ENCODE measurements at places on chromosomes 5 and 9. TPM values are rescaled to one million over a fixed set of nuclear protein-coding genes. Genes with fewer than 3 reads are reported as not detected.
A peak's percentile ranks its signal among the peaks of the same experiment; 100 is the strongest.

DNA sequence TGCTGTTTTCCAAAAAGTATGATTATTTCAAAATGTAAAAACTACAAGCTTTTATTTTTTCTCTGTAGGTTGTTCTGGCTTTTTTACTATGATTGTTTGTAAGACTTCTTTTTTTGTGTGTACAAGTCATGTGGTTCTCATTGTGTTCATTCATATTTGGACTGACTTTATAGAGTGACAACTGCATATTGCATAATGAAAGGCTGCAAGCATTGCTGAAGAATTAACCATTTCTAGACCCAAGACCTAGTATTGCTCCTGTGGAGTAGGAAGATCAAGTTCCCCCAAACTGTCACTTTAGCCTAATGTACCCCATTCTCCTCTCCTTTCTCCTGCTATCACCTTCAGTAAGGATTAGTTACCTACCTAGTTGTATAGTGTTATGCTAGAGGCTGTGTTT is 10.0 kb downstream of the MAP1B start:
- DNase-seq, result no peak
- H3K27me3 ChIP-seq, result no peaks in the 10 kb centered on the region
- H3K4me3 ChIP-seq, result no peak overlapping the region
- H3K4me1 ChIP-seq, result peaks cover 4% of the 10 kb centered on the region
- H3K27ac ChIP-seq, result no peak overlapping the region

- no peaks in the 10 kb centered on the region for H3K27me3 ChIP-seq
- no peaks in the 10 kb centered on the region for H3K4me1 ChIP-seq
- no peak overlapping the region for H3K27ac ChIP-seq
- DNase-seq, result peak; percentile 30
- H3K4me3 ChIP-seq, result no peak overlapping the region
Measured at GRCh38 chr5:122515709-122516431, 203.8 kb downstream of the SNCAIP start.

GRCh38 chr9:61666849-61667371 is 477.1 kb downstream of the SPATA31A7 start:
- no peak for DNase-seq
- no peaks in the 10 kb centered on the region for H3K27me3 ChIP-seq
- no peaks in the 10 kb centered on the region for H3K4me1 ChIP-seq
- no peak overlapping the region for H3K27ac ChIP-seq
- H3K4me3 ChIP-seq, result no peak overlapping the region

DNA sequence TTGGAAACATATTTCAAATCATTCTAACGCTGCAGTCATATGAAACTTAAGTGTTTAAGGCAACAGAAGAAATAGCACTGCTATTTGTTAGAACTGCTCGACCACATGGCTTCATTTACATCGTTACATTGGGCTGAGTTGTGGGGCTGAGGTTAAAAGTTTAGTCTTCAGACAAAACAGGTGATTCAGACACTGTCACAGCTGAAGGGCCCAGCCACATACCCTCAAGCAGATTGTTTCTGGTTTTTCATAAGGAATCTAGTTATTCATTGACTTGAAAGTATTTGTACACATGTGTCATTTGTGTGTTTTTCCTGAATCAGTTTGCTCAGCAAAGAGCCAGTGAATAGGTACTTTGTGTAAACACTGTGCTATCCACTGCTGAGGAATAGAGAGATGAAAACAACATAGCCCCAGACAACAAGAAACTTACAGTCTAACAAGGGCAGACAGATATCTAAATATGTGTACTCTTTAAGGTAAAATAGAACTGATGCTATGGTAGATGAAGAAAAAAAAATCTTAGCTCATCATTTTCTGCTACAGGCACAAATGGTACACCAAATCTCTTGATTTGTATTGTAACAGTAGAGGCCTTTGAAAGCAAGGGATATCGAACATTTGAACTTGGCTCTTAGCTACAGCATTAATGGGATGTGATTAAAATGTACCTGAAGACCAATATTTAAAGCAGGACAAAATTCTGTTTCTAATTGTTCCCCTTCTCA is 357.6 kb upstream of the RPS23 start:
- no peaks in the 10 kb centered on the region for H3K36me3 ChIP-seq
- no peak for DNase-seq
- H3K4me1 ChIP-seq, result peaks cover 1% of the 10 kb centered on the region
- no peaks in the 10 kb centered on the region for H3K27me3 ChIP-seq
- no peak overlapping the region for H3K4me3 ChIP-seq

DNA sequence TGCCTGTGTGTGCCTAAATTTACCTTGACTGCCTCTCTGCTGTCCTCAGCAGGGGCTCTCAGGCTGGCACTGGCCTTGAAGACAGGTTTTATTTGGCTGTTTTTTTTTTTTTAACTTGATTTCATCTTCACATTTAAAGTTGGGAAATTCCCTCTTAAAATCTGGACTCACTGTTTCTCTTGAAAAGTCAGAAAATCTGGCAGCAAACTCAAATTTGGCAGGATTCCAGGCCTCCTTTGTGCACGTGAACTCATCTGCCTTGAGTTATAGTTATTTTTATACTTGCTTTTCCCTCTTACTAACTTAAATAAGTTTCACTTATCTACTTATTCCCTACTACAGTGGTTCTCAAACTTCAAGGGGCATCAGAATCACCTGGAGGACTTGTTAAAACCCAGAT is 118.4 kb upstream of the MAP3K1 start:
- DNase-seq, result peak; percentile 30
- H3K27me3 ChIP-seq, result no peaks in the 10 kb centered on the region
- H3K36me3 ChIP-seq, result no peaks in the 10 kb centered on the region
- no peaks in the 10 kb centered on the region for H3K4me1 ChIP-seq

DNA sequence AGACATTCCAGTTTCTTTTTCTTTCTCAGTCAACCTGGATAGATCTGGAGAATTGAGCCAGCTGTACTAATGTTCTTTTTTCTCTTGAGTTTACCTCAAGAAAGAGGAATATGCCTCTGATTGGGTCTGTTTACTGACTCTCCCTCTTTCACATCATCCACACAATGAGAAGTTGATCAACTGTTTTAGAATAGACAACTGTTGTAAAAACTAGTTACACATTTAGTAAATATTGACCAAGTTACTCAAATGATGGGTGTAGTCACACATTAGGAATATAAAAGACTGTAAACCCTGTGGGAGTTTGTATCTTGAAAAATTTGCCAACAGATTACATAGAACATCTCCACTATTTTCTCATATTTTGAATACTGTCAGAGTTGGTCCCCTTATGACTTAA is 330.8 kb downstream of the FER start:
- H3K27me3 ChIP-seq, result no peaks in the 10 kb centered on the region
- no peak for DNase-seq
- no peak overlapping the region for H3K27ac ChIP-seq
- H3K36me3 ChIP-seq, result no peaks in the 10 kb centered on the region
- no peaks in the 10 kb centered on the region for H3K4me1 ChIP-seq

DNA sequence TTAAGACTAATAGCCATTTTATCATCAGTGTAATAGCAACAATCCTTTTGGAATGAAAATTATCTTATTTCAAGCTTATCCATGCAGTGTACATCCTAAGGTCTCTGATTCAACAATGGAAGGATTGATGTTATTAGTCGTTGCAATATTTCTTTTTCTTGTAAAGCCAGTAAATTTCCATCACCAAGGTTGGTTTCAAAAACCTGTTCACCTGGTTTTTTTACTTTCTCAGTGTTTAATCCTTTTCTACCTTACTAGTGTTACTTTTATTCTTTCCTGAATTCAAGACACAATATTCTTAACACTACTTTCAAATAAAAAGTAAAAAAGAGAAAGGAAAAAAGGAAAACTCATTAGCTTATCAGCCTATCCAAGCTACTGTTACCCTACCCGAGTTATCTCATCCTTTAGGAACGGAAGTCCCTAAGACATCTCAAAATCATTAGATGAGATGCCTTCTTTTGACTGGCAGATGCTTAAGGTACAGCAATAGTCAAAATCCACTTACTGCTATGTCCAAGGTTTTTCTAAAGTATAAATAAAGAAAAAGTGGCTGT is 5.4 kb downstream of the ZFR start:
- H3K36me3 ChIP-seq, result no peaks in the 10 kb centered on the region
- DNase-seq, result no peak
- no peaks in the 10 kb centered on the region for H3K4me1 ChIP-seq
- H3K4me3 ChIP-seq, result no peak overlapping the region
- no peaks in the 10 kb centered on the region for H3K27me3 ChIP-seq

The SPATA31C1 gene
- not detected for total RNA-seq

The CER1 gene
- total RNA-seq, result not detected

The NR6A1 gene
- 2.1 TPM for total RNA-seq
